Cortex of kidney (tissue), 1 donor: ENCODE measurements at places on chromosomes 12 and 14.

DNA sequence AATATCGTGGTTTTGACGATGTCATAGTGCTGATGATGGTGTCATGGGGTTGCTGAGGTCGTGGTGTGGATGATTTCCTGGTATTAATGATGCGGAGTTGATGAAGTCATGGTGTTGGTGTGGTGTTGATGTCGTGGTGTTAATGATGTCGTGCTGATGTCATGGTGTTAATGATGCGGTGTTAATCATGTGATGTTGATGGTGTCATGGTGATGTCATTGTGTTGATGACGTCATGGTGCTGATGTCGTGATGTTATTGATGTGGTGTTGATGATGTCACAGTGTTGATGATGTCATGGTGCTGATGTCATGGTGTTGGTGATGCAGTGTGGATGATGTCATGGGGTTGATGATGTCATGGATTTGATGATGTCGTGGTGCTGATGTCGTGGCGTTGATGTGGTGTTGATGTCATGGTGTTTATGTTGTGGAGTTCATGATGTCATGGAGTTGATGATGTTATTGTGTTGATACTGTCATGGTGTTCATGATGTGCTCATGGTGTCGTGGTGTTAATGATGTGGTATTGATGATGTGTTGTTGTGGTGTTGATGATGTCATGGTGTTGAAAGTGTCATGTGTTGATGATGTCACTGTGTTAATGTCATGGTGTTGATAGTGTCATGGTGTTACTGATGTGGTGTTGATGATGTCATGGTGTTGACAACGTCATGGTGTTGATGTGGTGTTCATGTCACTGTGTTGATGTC, 48.5 kb upstream of the RIMBP2 start:
- DNase-seq: no peak

DNA sequence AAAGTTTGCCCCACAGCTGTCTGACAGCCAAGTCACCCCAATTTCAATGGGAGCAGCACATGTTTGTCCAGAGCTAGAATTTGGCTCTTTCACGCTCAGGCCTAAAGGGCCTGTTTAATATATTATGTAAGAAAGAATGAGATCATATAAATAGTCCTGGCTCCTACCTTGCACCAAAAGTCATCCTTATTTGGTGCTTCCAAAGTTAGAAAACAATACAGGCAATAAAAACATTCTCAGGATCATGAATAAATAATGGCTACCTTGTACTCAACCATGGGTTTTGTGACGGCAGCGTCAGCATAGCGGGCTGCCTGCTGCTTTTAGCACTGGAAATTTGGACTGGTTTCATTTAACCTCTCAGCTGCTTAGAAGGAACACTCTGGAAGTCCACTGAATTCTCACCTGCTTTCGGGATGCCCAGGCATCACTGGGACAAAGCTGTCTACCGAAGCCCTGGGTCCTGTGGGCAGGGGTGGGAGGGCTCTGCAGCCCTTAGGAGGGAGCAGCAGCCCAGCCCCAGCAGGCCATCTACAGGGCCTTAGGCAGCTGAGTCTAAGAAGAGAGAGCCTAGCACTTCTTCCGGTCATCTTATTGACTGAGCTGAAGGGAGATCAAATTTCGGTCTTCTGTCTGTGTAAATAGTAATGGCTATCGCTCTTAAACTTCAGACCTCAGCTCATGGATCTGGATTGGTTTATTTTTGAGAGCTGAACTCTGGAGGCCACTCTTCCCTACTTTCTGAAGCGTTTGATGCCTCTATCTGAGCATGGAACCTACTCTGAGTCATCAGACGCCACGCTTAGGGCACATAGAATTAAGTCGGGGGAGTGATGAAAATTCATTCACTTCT, 106.5 kb downstream of the SAMD4A start:
- no peak for DNase-seq

GRCh38 chr14:105193916-105194782, 13.0 kb upstream of the NUDT14 start:
- no peak for DNase-seq

- no peak for DNase-seq
Measured at GRCh38 chr12:47741340-47741703, 16.0 kb upstream of the ENDOU start.

DNA sequence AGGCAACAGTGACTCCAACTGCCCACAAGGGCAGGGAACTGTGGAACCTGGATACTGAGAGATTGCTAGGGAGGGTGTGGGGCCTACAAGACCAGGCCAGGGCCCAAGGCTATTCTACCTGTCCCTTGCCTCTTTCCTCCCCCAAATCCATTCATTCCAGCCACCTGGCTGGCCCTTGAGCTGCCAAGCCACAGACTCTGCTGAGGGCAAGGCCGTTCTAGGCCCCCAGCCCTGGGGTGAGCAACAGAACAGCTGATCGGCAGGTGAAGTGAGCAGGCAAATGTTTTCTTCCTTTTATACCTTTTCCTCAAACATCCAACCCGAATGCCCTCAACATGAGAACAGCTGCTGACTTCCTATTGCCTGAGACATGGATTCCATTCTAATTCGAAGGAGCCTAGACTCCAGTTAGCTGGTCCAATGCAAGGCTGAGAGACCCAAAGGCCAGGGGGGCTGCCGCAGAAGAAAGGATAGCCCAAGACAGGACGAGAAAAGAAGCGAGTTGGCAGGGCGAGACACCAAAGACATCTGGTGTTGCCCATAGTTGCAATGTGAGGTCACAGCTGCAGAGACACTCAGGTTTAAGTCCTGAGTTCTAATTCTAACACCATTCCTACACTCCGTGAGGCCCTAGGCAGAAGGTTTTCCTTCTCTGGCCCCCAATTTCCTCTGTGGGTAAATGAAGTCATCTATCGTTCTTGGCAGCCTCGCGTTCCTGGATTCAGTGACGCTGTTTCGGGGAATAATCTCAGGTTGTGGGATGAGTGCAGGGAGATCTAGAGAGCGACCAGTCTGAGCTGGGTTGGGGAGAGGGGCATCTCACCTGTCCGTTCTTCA, 1.7 kb downstream of the C1QL4 start:
- no peak for DNase-seq

DNA sequence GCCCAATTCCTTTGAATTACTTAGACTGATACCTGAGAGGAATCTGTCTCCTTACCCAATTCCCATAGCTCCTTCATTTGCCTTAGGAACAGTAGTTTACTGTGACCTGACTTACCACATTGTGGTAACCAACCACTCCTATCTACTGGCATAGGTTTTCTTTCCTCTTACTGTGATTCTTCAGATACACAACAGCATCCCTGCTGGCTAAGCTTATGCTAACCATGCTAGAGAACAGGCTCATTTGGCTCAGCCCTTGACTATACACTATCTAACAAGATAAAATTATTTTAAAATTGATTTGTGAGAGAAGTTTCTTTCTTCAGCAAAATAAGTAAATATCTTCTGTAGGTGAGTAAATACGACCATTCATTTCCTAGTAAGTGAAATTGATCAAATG, 320.4 kb upstream of the DDHD1 start:
- DNase-seq: no peak

DNA sequence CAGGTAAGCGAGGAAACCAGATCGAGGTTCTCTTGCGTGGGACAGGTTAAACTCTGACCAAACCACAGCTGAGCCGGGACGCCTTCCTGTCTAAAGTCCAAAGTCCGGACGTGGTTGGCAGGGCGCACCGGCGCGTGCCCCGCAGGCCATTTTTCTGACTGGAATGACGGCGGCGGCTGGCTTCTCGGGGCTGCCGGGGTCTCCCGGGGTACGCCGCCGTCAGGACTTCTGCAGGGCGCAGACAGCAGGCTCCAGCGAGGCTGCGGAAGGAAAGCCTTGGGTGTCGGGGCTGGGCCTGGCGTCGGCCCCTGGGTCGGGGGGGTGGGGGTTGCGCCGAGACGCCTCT, 32.8 kb downstream of the MIA2 start:
- no peak for DNase-seq

GRCh38 chr12:58860056-58860787, 60.1 kb downstream of the LRIG3 start:
- no peak for DNase-seq

GRCh38 chr12:114669401-114670290, 14.3 kb downstream of the TBX3 start:
- DNase-seq: no peak

GRCh38 chr12:27277846-27278260, 33.8 kb downstream of the STK38L start:
- no peak for DNase-seq

GRCh38 chr12:132477017-132477702, 12.8 kb upstream of the FBRSL1 start:
- DNase-seq: no peak

DNA sequence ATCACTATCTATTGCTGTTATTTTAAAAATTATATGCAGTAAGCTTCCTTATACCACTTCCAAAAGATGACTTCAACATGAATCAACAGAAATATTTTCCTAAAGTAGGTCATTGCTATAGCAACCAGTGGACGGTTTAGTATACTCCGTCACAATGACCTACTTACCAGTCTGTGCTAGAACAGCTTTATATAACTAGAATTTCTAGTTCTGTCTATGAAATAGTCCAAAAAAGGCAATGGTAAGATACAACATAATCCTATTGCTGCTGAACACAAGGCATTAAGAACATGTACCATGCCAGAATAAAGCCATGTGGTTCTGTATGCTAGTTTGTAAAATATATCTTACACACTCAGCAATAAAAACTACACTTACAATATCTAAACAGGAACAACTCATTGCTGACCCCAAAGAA, 40.7 kb upstream of the MTERF2 start:
- DNase-seq: no peak

DNA sequence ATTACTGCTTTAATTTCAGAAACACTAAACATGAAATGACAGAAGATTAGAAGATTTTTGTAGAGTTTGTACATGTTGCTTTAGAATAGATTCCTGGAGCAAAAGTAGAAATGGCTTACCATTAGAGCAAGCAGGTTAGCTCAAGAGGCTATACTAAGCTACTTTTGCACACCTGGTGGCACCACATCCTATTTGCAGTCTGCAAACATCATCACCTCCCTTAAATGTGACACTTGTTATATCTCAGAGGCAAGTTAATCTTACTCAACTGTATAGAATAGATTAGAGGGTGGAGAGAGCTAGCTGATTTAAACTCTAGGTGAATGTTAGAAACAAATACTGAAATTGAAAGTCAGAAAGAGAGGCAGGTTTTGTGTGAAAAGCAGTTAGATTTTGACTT, 30.7 kb upstream of the OR4E1 start:
- DNase-seq: no peak

- no peak for DNase-seq
Measured at GRCh38 chr12:563250-563781, 99.9 kb downstream of the NINJ2 start.

GRCh38 chr14:105491366-105491973, 424 bp downstream of the TEDC1 start:
- DNase-seq: no peak

GRCh38 chr12:116887244-116887643, 6.0 kb upstream of the HRK start:
- no peak for DNase-seq

DNA sequence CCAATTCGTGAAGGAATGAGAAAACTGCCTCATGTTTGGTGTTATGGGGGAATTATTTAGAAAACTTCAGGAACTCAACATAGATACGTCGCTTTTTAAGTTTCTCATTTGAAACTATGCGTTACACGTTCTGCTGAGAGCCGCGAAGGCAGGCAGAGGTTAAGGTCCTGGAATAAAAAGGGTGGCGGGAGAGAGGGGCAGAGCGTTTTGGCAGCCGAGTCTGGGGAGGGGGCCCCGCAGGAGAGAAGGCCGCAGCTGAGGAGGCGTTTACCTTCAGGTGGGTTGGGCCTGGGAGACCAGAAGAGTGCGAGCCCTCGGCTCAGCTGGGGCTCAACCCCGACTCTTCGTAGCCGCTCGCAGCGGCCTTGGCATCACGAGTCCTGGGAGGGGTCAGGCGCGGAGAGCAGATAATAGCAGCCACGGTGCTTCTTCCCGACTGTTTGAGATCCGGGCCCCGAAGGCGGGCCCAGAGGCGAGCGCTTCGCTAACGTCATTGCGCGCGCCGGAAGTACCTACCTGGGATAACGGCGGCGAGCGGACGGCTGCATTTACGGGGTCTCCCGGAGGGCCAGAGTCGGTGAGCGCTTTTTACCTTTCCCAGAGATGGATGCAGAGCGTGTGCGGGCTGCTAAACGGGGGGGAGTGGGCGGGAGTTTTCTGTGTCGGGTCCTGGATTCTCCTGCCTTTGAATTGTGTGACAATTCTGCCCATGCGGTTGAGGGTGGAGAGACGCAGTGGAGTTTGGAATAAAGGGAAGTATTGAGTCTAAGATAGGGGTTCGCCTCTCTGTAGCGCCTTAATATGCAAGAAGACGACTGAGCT, at the start of the genes PPHLN1 and ZCRB1:
TSS of gene PPHLN1 (plus strand) at position 515 of the 822 bp plus-strand sequence. CDS start 9,736 bp downstream, outside the sequence.
TSS of gene ZCRB1 (minus strand) at position 442 of the 822 bp plus-strand sequence. CDS start 1,992 bp downstream, outside the sequence.
- no peak for DNase-seq
